Esophagus squamous epithelium (tissue), 5 donors: ENCODE measurements at places on chromosomes 4 and X. TPM values are rescaled to one million over a fixed set of nuclear protein-coding genes. Genes with fewer than 3 reads are reported as not detected.
A peak's percentile ranks its signal among the peaks of the same experiment; 100 is the strongest.

- no peak overlapping the region for H3K27ac ChIP-seq
- H3K4me1 ChIP-seq: no peaks in the 10 kb centered on the region
- no peaks in the 10 kb centered on the region for H3K27me3 ChIP-seq
- H3K4me3 ChIP-seq: no peak overlapping the region
- no peak for DNase-seq
Observed at GRCh38 chrX:1094566-1095333, 117.7 kb downstream of the CRLF2 start.

- H3K4me1 ChIP-seq: peaks cover 6% of the 10 kb centered on the region
- H3K27ac ChIP-seq: no peak overlapping the region
- H3K36me3 ChIP-seq: no peaks in the 10 kb centered on the region
- H3K4me3 ChIP-seq: no peak overlapping the region
- no peak for DNase-seq
- H3K27me3 ChIP-seq: no peaks in the 10 kb centered on the region
Observed at GRCh38 chr4:1285151-1285789, 4.4 kb upstream of the MAEA start.

Gene SOX3
- not detected for total RNA-seq

Gene CENPVL3
- not detected for total RNA-seq

DNA sequence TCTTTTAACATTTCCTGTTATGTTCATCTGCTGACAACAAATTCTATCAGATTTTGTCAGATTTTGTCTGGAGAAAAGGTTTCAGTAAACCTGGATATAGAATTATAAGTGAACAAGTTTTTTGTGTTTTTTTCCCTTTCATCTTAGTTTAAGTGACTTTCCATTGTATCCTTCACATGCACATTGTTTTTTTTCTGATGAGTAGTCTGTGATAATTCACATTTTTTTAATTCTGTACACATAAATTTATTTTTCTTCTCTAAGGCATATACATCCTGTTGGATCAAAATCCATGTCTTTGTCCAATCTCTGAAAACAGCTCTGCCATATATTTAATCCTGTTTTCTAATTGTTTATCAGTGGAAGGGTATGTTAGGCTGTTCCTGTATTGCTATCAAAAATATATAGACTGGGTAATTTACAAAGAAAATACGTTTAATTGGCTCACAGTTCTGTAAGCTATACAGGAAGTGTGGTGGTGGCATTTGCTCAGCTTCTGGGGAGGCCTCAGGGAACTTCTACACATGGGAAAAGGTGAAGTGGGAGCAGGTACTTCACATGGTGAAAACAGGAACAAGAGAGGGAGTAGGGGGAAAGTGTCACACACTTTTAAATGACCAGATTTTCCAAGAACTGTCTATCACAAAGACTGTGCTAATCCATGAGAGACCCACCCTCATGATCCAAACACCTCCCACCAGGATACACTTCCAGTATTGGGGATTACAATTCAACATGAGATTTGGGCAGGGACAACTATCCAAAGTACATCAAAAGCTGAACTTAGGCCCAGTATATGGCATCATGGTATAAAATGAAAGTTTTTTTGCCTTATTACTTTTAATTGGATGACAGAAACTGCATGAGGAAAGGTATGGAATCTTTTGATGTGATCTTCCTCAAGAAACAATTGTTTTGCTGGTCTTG lies 45.6 kb upstream of the GRID2 start:
- no peaks in the 10 kb centered on the region for H3K27me3 ChIP-seq
- H3K36me3 ChIP-seq: no peaks in the 10 kb centered on the region
- no peak overlapping the region for H3K27ac ChIP-seq
- no peak overlapping the region for H3K4me3 ChIP-seq
- no peak for DNase-seq
- H3K4me1 ChIP-seq: no peaks in the 10 kb centered on the region

GRCh38 chr4:112277220-112277619 lies 8.5 kb downstream of the TIFA start:
- peak overlapping the region; percentile 60 for H3K27ac ChIP-seq
- H3K4me1 ChIP-seq: no peaks in the 10 kb centered on the region
- no peak overlapping the region for H3K4me3 ChIP-seq
- peaks cover 17% of the 10 kb centered on the region for H3K36me3 ChIP-seq
- DNase-seq: no peak
- H3K27me3 ChIP-seq: no peaks in the 10 kb centered on the region
